ENCODE measurements at places on chromosomes 4 and X. TPM values are rescaled to one million over a fixed set of nuclear protein-coding genes. Genes with fewer than 3 reads are reported as not detected.

The NUP62CL gene
- not detected for total RNA-seq

The TMPRSS11A gene
- total RNA-seq, result not detected

The EDA2R gene
- total RNA-seq, result 7.0 TPM

The CCNI gene
- 244 TPM for total RNA-seq

The ATP7A gene
- total RNA-seq, result 18.2 TPM

The AADAT gene
- 5.6 TPM for total RNA-seq

GRCh38 chr4:41815473-41815872 is 66.9 kb upstream of the PHOX2B start:
- no peaks in the 10 kb centered on the region for H3K4me1 ChIP-seq
- no peaks in the 10 kb centered on the region for H3K27me3 ChIP-seq
- no peaks in the 10 kb centered on the region for H3K36me3 ChIP-seq
- no peak overlapping the region for H3K27ac ChIP-seq

DNA sequence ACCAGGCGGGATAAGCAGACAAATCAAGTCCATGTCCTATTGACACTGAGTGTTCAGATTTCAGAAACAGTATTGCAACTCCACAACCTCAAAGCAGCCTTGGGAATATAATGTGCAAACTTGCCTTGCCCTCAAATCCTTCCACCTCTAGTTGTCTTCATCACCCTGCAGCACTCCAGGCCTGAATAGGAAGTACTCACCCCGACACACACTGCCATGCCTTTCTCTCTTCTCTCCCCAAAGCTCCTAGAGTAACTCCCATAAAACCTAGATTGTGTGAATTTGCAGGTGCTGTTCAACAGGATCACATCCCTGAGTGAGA is 19.6 kb downstream of the ACSL1 start:
- no peak for DNase-seq
- H3K27ac ChIP-seq, result no peak overlapping the region
- H3K4me1 ChIP-seq, result peaks cover 53% of the 10 kb centered on the region
- H3K27me3 ChIP-seq, result no peaks in the 10 kb centered on the region

GRCh38 chr4:2621419-2621818 is 85.0 kb downstream of the FAM193A start:
- no peak overlapping the region for H3K27ac ChIP-seq
- no peaks in the 10 kb centered on the region for H3K27me3 ChIP-seq

- H3K36me3 ChIP-seq, result no peaks in the 10 kb centered on the region
- no peak overlapping the region for H3K4me3 ChIP-seq
- no peak overlapping the region for H3K27ac ChIP-seq
- no peaks in the 10 kb centered on the region for H3K27me3 ChIP-seq
- H3K4me1 ChIP-seq, result peaks cover 2% of the 10 kb centered on the region
Observed at GRCh38 chr4:19776929-19777328, 474.8 kb upstream of the SLIT2 start.

DNA sequence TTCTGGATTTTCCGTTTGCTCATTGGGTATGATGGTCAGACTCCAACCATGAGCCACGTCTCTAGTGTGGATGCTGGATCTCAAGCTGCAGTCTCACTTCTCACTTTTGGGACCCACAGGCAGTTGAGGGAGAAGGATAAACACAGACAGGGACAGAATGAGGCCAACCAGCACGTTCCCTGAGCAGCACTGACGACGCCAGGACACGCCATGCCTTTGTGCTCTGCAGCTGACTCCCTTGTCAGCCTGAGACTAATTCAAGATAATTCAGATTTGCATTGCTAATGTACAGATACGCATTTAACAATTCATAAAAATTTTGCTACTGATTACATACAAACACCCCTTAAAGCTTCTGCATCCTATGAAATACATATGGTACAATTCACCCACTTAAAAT is 106.5 kb downstream of the FAM193A start:
- no peak for DNase-seq
- H3K4me3 ChIP-seq, result no peak overlapping the region
- H3K4me1 ChIP-seq, result no peaks in the 10 kb centered on the region

DNA sequence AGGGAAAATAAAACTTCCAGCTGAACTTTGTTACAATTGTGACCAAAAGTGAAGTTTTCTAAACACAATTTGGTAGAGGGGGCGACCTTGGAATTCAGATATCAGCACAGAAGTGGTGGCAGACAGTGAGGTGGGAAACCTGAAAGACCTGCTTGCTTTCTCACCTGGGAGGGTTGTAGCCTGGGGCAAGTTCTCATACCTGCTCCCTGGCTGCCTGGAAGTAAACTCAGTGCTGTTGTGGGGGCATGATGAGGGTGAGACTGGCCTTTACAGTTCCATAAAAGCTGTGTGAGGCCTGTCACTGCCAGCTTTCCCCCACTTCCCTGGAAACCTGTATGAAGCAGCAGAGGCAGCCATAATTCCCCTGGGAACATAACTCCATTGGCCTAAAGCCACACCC is 1180.2 kb downstream of the FAM133A start:
- no peak overlapping the region for H3K27ac ChIP-seq
- no peaks in the 10 kb centered on the region for H3K27me3 ChIP-seq
- H3K4me1 ChIP-seq, result no peaks in the 10 kb centered on the region
- H3K4me3 ChIP-seq, result no peak overlapping the region
- DNase-seq, result no peak

DNA sequence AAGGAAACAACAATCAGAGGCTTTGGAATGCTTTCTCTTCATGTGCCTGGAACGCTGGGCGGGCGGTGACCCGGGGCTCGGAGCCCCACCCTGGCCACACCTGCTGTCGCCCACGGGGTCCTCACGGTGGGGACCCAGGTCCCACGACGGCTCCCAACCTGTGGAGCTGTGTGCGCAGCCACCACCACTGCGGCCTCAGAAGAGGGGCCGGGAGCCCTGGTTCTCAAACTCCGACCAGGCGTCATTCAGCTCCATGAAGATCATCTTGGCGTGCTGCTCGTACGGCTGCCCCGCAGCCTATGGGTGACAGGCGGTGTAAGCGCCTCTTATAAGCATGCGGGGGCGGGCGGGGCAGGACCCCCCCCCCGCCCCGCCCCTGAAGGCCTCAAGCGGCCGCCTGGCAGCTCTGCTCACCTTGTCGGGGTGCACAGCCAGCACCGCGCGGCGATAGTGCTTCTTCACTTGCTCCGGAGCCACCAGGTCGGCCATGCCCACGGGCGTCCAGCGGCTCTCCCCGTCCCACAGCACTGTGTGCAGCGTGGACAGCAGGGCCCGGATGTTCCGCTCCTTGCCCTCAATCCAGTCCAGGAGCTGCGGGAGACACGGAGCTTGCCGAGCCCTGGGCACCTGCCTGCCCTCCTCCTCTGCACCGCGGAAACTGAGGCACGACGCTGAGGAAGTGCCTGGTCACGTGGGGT is 23.7 kb upstream of the CPLX1 start:
- H3K27me3 ChIP-seq, result no peaks in the 10 kb centered on the region
- peaks cover 22% of the 10 kb centered on the region for H3K36me3 ChIP-seq
- no peaks in the 10 kb centered on the region for H3K4me1 ChIP-seq
- no peak overlapping the region for H3K4me3 ChIP-seq

- H3K27ac ChIP-seq, result no peak overlapping the region
- peaks cover 8% of the 10 kb centered on the region for H3K4me1 ChIP-seq
- H3K27me3 ChIP-seq, result no peaks in the 10 kb centered on the region
- H3K36me3 ChIP-seq, result no peaks in the 10 kb centered on the region
- DNase-seq, result no peak
Observed at GRCh38 chr4:90127706-90128345, 632 bp downstream of the CCSER1 start.

GRCh38 chrX:14073556-14073955 is 43.9 kb upstream of the GEMIN8 start:
- no peak for DNase-seq
- H3K27ac ChIP-seq, result no peak overlapping the region
- H3K4me3 ChIP-seq, result no peak overlapping the region
- peaks cover 4% of the 10 kb centered on the region for H3K4me1 ChIP-seq
- H3K27me3 ChIP-seq, result no peaks in the 10 kb centered on the region

DNA sequence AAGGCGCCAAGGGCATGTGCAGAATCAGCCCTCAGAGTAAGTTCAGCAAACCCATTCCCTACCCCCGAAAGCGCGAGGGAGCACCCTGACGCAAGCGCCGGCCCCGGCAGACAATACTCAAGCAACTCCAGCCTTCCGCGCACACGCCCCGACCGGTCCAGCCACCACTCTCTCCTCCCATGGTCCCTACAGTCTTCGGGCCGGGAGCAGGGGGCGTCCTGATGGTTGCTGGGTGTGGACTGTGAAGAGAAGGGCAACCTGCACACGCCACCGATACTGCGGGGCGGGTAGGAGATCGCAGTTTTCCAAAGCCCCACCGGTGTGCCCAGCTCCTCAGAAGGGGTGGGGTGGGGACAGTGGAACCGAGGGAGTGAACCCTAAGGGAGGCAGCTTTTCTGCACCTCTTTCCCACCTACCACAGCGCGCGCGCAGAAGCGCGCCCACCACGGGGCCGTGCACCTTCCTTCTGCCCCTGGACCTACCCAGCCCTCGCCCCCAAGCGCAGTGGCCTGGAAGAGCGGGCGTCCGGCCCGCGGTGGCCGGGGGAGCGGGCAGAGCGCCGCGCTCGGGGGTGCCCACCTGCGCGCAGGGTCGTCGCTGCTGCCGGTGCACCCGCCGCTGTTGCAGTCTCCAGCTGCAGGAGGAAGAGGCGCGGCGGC is 650.2 kb upstream of the DIPK2B start:
- no peak for DNase-seq
- no peaks in the 10 kb centered on the region for H3K36me3 ChIP-seq
- no peaks in the 10 kb centered on the region for H3K27me3 ChIP-seq
- peak overlapping the region; percentile 75 for H3K4me3 ChIP-seq
- no peak overlapping the region for H3K27ac ChIP-seq

DNA sequence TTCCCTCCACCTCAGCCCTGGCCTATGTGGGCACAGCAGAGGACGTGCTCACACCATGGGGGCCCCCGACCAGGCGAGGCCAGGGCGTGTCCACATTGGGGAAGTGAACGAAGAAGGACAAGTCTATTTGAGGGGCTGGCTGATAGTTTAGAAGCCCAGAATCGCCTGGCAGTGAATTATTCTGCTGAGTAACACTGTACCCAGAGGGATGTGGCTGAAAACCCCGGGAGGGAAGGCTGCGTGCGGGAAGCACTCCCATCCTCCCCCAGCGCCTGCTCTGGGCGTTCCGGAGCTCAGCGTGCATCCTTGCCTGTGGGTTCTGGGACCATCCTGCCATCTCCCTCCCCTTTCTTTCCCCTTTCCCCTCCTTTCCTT is 66.6 kb downstream of the TRMT44 start:
- no peaks in the 10 kb centered on the region for H3K36me3 ChIP-seq
- DNase-seq, result no peak
- H3K27ac ChIP-seq, result peak overlapping the region; percentile 83
- peaks cover 56% of the 10 kb centered on the region for H3K4me1 ChIP-seq

GRCh38 chr4:18180122-18180521 is 158.6 kb upstream of the LCORL start:
- H3K4me3 ChIP-seq, result no peak overlapping the region
- H3K36me3 ChIP-seq, result no peaks in the 10 kb centered on the region
- H3K27me3 ChIP-seq, result no peaks in the 10 kb centered on the region
- no peak overlapping the region for H3K27ac ChIP-seq

DNA sequence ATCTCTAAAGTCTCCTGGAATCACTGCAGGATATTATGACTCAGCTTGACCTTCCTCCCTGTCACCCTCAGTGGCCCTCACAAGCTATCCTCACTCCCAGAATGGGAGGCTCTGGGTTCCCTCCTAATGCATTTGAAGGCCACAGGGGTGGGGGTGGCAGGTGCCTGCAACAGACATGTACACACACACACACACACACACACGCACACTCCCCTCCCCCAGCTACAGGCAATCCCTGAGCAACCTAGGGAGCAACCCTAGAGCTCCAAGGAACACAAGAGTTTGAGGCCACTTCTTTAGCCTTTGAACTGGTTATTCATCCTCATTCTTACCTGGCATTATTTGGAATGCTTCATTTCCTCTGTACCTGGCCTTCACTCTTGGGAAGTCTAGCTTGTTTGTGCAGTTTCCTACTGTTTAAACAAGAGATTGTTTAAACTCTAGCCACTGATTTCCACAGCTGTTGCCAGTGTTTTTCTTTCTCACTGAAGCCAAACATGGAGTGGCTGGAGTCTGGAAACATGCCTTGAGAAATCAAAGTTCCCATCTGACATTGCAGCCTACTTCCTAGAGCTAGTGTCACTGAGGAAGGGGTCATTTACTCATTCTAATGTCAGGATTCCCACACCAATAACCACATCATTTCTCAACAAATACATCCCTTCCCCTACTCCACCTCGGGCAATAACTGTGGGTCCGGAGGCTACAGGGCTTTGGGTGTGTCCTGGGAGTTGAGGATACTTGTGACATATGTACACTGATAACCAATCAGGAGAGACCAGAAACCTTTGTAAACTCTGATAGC is 37.7 kb downstream of the MAOA start:
- H3K36me3 ChIP-seq, result no peaks in the 10 kb centered on the region
- H3K4me3 ChIP-seq, result no peak overlapping the region
- H3K27ac ChIP-seq, result peak overlapping the region; percentile 63
- H3K4me1 ChIP-seq, result peaks cover 24% of the 10 kb centered on the region
- H3K27me3 ChIP-seq, result no peaks in the 10 kb centered on the region

DNA sequence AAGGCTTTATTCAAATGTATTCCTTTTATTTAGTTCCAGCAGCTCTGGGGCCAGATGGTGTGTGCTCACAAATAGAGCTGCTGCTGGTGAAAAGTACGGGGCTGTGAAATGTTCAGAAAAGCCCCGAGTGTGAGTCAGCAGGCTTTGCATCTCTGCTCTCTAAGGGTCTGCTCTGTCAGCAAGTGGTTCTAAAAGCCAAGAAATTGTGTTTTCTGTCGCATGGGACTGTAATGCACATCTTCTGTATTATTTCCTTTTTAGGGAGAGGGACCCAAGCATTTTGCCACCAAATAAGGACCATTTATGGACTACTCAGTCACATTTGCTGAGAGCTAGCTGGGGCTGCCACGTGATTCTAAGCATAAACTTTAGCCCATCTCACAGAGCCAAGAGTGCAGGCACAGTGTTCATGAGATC is 82.9 kb upstream of the NHS start:
- no peak for DNase-seq
- H3K4me1 ChIP-seq, result peaks cover 16% of the 10 kb centered on the region
- no peaks in the 10 kb centered on the region for H3K36me3 ChIP-seq
- peak overlapping the region; percentile 78 for H3K27ac ChIP-seq
- H3K4me3 ChIP-seq, result no peak overlapping the region
- H3K27me3 ChIP-seq, result no peaks in the 10 kb centered on the region

- no peak overlapping the region for H3K27ac ChIP-seq
- H3K36me3 ChIP-seq, result no peaks in the 10 kb centered on the region
- DNase-seq, result no peak
- no peak overlapping the region for H3K4me3 ChIP-seq
- no peaks in the 10 kb centered on the region for H3K4me1 ChIP-seq
- H3K27me3 ChIP-seq, result no peaks in the 10 kb centered on the region
Observed at GRCh38 chr4:7424553-7425111, 10.1 kb downstream of the PSAPL1 start.

DNA sequence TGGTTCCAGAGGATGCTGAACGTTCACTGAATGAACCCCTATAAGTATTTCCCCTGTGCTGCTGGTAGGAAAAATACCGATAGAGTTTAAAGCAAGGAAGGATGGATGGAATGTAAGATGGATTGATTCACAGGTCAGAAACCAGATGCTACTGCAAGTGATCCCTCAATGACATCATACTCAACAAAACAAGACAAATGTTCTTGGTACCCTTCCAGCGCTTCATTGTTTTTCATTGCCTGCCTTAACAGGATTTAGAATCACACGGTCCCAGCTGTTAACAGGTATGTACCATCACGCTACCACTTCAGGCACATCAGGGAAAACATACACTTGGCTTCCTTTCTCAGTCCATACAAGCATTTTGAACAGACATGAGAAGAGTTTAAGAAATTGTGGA is 118.1 kb upstream of the TLR3 start:
- H3K4me1 ChIP-seq, result no peaks in the 10 kb centered on the region
- H3K27me3 ChIP-seq, result no peaks in the 10 kb centered on the region
- no peaks in the 10 kb centered on the region for H3K36me3 ChIP-seq
- no peak overlapping the region for H3K4me3 ChIP-seq
- DNase-seq, result no peak

All from thoracic aorta (tissue), 2 donors.